ENCODE measurements at places on chromosomes 2 and 18. TPM values are rescaled to one million over a fixed set of nuclear protein-coding genes. Genes with fewer than 3 reads are reported as not detected.

Gene NGEF
- 7.6 TPM for polyA plus RNA-seq

Gene SLC5A7
- polyA plus RNA-seq: not detected

Gene FABP1
- not detected for polyA plus RNA-seq

Gene QPCT
- 18.7 TPM for polyA plus RNA-seq

Gene CCDC74A
- polyA plus RNA-seq: 11.8 TPM

Gene BOLL
- not detected for polyA plus RNA-seq

Gene GAD1
- polyA plus RNA-seq: 0.15 TPM

Gene RAPGEF4
- 0.08 TPM for polyA plus RNA-seq

Gene SMAD2
- 133 TPM for polyA plus RNA-seq

Gene RAD51AP2
- polyA plus RNA-seq: not detected

Gene CDH19
- 0.97 TPM for polyA plus RNA-seq

Gene SLC8A1
- polyA plus RNA-seq: 0.28 TPM

Gene ZNF804A
- polyA plus RNA-seq: not detected

Gene HOXD10
- 4.3 TPM for polyA plus RNA-seq

Gene DSG1
- not detected for polyA plus RNA-seq

Gene MARCO
- polyA plus RNA-seq: 0.07 TPM

Gene SLC9A2
- polyA plus RNA-seq: 3.0 TPM

Gene SH3RF3
- 0.21 TPM for polyA plus RNA-seq

Gene UGT1A9
- polyA plus RNA-seq: 13.1 TPM

Gene CPLX4
- not detected for polyA plus RNA-seq

Gene PTGR3
- polyA plus RNA-seq: 7.2 TPM

Gene GYPC
- polyA plus RNA-seq: not detected

Gene TTN
- not detected for polyA plus RNA-seq

Gene SLC14A1
- polyA plus RNA-seq: not detected

Gene IL36G
- not detected for polyA plus RNA-seq

Gene TFPI
- 18.7 TPM for polyA plus RNA-seq

Gene KCNJ3
- not detected for polyA plus RNA-seq

Gene HS1BP3
- polyA plus RNA-seq: 17.7 TPM

Gene OTX1
- polyA plus RNA-seq: 2.5 TPM

Gene ADRA2B
- polyA plus RNA-seq: 0.07 TPM

Gene RPRD1A
- polyA plus RNA-seq: 26.0 TPM

Gene DOK6
- not detected for polyA plus RNA-seq

Gene FSHR
- not detected for polyA plus RNA-seq

Gene OTOS
- not detected for polyA plus RNA-seq

Gene MAPRE2
- polyA plus RNA-seq: 11.4 TPM

Gene ARHGEF4
- 2.1 TPM for polyA plus RNA-seq

Gene IL1RL1
- polyA plus RNA-seq: 0.03 TPM

Gene GCA
- polyA plus RNA-seq: 6.3 TPM

Gene CTNNA2
- polyA plus RNA-seq: 0.72 TPM

Gene TMEM178A
- polyA plus RNA-seq: 0.15 TPM

Gene UGT1A10
- polyA plus RNA-seq: not detected

Gene ARHGAP28
- 0.18 TPM for polyA plus RNA-seq

Gene PRKAG3
- polyA plus RNA-seq: not detected

Gene TCF7L1
- polyA plus RNA-seq: 4.1 TPM
